A172 (cell line): ENCODE measurements at places on chromosomes 1 and 21.

DNA sequence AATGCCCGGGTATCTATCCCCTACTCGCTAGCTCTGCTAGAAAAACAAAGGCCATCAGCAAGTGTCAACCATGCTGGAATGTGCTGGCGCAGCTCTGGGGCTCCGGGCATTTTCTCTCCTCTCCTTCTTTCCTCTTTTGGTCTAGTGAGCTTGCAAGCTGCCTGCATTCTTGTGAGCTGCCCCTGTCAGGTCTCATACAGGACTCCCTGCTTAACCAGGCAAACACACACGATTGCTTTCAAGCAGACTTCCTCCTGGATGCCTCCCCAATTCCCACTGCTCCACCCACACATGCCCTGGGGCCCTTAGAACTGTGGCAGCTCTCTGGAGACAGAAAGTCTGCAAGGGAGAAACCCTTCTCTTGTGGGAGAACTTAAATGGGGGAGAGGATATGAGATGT, 35.7 kb upstream of the SUCO start:
- DNase-seq: peak; percentile 36

GRCh38 chr1:24344090-24344742, 25.1 kb downstream of the GRHL3 start:
- no peak for DNase-seq

DNA sequence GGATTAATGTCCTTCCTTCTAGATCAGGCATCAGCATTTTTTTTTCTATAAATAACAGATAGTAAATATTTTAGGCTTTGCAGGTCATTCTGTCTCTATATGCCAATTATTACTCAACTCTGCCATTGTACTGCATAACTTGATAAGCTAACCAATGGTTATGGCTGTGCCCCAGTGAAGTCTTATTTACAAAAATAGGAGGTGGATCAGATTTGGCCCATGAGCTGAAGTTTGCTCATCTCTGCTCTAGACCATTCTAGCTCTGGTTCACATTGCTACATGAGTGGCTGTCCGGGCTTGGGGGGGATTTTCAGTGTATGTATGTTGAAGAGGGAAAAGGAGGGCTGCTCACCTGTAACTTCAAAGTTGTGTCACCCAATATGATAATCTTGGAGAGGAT, 10.1 kb downstream of the RAB7B start:
- DNase-seq: no peak

DNA sequence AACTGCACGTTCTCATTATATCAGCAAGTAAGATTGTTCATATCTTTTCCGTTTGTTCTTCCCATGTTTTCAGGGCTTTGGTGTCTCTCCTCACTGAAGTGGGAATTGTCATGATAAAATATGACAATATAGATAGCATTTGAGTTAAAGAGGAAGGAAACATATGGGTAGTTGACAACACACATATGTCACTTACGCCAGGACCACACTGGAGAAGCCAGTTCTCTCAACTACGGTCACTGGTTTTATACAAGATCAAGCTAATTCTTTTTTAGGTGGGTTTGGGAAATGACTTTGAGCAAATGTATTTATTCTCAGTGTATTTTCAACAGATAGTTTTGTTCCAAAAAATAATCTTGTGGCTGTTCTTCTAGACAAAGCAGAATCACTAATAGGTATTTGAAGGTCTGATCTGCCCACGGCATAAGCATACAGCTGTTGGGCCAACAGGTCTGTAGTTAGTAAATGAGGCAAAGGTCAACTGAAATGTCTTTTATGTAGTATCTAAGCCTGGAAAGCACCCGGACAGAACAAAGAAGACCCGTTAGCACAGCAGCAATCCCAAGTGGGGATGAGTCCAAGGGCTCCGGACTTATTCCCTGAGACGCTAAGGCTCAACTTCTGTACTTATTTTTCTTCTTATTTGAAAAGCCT, 433.6 kb upstream of the ZP4 start:
- DNase-seq: no peak

- DNase-seq: no peak
Observed at GRCh38 chr21:17416139-17416538, 96.7 kb upstream of the CXADR start.
